ENCODE measurements at places on chromosomes 16 and 17. TPM values are rescaled to one million over a fixed set of nuclear protein-coding genes. Genes with fewer than 3 reads are reported as not detected.

NOXO1 gene
- total RNA-seq = 4.5 TPM

SMIM36 gene
- not detected for total RNA-seq

NT5C gene
- total RNA-seq = 64.4 TPM

NUFIP2 gene
- total RNA-seq = 71.6 TPM

TMEM100 gene
- total RNA-seq = 74.7 TPM

DCXR gene
- 41.6 TPM for total RNA-seq

RCVRN gene
- total RNA-seq = 0.31 TPM

ST6GALNAC2 gene
- 38.0 TPM for total RNA-seq

KATNIP gene
- 35.1 TPM for total RNA-seq

UBFD1 gene
- total RNA-seq = 61.4 TPM

DNAH3 gene
- 23.5 TPM for total RNA-seq

TNRC6A gene
- 93.0 TPM for total RNA-seq

CSH2 gene
- not detected for total RNA-seq

WSCD1 gene
- 3.7 TPM for total RNA-seq

KLHL10 gene
- total RNA-seq = 0.09 TPM

TNFRSF13B gene
- total RNA-seq = 0.34 TPM

NPIPB6 gene
- total RNA-seq = 2.0 TPM

CDK12 gene
- 56.2 TPM for total RNA-seq

RNF135 gene
- total RNA-seq = 42.1 TPM

OR3A3 gene
- total RNA-seq = not detected

PPY gene
- not detected for total RNA-seq

PTX4 gene
- 0.31 TPM for total RNA-seq
